ENCODE measurements at places on chromosomes 2 and 18.

DNA sequence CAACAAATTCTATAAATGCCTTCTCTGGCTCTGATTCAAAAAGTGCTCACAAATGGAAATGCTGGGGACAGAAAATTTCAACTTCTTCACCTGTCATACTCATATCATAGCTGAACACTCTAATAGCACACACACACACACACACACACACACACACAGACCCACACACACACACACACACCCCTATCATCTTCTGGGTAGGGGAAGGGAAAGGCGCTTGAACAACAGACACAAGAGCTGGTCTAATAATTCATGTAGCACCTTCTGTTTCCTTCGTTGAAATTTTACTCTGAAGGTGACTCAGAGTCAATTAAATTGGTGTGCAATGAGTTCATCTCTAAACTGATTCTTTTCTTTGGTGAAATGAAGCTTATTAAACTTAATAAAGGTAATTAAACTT lies 32.9 kb downstream of the CD28 start:
- DNase-seq, result no peak

DNA sequence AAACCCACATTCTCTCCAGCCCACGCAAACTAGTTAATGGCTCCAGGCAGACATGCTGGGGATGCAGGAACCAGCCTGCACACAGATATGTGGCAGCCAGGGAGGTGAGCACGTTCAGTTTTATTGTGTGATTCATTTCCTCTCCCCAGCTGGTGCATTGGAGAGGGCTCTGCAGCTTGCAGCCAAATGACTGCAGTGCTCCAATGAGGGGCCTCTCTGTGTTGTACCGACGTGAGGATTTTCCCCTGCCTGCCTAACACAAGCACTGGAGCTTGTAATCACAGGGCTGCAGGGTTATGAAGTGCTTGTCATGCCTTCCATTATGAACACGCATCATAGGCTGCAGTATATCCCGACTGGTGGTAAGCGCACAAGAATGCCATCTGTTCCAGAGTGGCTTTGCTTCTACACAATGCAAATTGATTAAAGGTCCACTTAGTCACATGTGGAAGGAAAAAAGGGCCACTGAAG lies 92.3 kb upstream of the THUMPD2 start:
- DNase-seq, result no peak

GRCh38 chr2:159026170-159026569 lies 57.7 kb downstream of the TANC1 start:
- DNase-seq, result no peak

DNA sequence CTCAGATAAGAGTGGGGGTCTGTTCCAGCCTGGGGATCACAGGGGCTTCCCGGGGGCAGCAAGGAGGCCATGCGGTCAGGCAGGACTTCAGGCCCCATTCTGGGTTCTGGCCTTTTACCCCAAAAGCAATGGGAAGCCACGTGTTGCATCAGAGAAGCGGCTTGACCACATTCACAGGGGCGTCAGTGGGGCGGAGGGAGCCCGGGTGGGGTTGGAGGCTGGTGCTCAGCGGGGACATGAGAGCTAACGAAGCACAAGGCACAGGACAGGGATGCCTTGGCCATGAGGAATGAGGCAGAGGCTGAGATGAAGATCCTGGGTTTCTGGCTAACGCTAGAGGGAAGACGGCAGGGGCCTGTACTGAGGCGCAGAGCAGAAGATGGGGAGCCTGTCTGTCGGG lies 6.1 kb downstream of the HJURP start:
- DNase-seq, result no peak

GRCh38 chr2:121519153-121519552 lies 11.5 kb upstream of the RNU4ATAC start:
- no peak for DNase-seq

DNA sequence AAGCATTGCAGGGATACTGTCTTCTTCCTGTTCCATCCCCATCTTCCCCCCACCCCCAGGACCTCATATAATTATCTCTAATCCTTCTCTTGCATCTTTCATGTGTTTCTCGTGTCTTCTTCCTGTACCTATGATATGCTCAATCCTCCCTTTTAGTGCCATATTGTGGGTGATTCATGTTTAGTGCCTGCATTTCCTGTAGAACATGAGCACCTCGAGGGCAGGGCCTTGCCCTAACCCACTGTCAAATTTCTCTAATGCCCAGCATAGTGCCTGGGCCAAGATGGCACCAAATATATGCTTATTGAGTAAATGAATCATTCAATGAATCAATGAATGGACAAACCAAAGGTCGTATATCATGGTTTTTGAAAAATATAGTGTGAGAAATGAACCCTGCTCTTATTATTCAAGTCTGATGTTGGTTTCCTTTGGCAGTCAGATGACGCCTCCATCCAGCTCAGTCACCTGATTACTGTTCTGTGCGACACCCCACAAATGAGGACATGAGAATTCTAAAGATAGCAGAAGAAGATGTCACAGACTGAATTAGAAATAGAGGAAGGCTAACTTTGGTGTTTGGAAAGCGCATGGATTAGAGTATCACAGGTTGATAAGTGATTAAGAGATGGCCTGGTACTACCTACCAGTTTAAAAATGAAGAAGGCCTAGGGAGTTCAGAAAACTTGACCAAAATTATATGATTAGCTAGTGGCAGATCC lies 278.4 kb downstream of the PRKCE start:
- no peak for DNase-seq

- no peak for DNase-seq
Measured at GRCh38 chr2:38572167-38572566, 30.6 kb downstream of the HNRNPLL start.

DNA sequence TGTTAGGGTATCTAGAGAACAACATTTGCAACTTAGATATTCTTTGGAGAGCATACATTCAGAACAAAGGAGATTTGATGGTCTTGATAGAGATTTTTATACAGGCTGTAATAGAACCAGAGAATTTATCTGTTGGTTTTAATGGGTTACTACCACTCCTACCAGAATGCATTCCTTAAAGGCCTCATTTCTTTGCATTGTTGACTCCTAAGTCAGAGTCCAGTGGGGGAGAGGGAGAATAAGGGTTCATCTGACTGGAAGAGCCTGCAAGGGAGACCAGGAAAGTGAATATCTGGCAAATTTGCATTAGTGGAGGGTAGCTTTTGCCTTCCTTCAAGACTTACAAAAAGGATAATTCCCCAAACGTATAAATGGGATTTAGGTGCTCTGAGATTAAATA lies 29.7 kb downstream of the AGPS start:
- no peak for DNase-seq

GRCh38 chr2:27370816-27371620 lies 602 bp downstream of the SNX17 start:
- DNase-seq, result peak; percentile 85

- no peak for DNase-seq
Measured at GRCh38 chr2:99845296-99845695, 297.1 kb downstream of the AFF3 start.

DNA sequence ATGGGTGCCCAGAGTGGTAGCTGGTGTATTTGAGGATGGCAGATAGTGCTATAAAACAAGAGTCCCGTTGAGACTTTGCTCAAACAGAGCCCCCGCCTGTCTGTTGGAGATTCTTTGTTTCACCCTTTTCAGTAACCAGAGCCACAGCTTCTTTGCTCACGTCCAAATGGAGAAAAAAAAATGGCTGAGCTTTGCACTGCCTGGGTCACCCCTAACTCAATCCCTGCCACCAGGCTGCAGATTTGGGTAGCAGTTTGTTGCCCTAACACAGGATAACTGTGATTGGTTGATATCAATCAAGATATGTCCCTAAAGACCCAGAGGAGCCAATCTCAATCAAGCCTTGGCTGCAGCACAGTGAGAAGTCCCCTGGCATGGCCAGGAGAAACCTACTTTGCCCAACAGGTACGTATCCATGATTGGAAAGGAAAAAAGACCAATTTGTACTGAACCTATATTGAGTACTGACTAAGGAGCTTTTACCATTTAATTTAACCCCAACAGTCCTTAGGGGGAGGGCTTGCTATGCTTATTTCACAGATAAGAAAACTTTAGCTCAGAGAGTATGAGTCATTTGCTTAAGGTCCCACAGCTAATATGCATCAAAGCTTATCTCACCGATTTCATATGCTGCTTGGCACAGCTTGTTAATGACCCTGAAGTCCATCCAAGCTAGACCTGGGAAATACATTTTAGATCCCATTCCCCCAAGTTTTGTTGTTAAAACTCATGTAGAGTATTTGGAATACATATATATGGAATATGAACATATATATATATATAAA lies 72.0 kb upstream of the SH3BP4 start:
- no peak for DNase-seq

GRCh38 chr2:181178823-181179412 lies 198.5 kb downstream of the UBE2E3 start:
- DNase-seq, result no peak

DNA sequence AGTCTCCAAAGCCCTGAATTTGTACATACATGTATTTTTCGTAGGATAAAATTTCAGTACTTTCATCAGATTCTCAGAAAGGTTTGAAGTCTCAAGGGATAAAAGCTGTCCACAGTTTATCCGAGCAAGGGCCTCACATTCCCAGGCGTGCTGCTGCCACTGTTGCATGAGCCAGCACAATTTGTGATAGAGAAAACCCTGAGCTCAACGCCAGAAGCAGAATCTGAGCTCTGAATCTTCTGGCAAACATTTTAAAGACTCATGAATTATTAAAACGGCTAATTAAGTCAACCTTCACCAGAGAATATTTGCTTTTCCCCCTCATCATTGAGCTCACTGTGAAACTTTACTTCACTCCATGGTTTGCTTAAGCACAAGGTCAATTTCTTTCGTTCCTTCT lies 38.5 kb upstream of the STPG4 start:
- DNase-seq, result no peak

GRCh38 chr18:3924455-3924854 lies 474.5 kb downstream of the TGIF1 start:
- DNase-seq, result no peak

- DNase-seq, result no peak
Measured at GRCh38 chr2:155842103-155842502, 490.4 kb downstream of the NR4A2 start.

- no peak for DNase-seq
Measured at GRCh38 chr2:173075056-173075780, 428 bp upstream of the MAP3K20 start.

GRCh38 chr2:177671662-177672061 lies 279.1 kb downstream of the AGPS start:
- no peak for DNase-seq

GRCh38 chr18:46581648-46582047 lies 75.4 kb downstream of the LOXHD1 start:
- no peak for DNase-seq

- no peak for DNase-seq
Measured at GRCh38 chr2:226601881-226602662, 197.5 kb downstream of the IRS1 start.

DNA sequence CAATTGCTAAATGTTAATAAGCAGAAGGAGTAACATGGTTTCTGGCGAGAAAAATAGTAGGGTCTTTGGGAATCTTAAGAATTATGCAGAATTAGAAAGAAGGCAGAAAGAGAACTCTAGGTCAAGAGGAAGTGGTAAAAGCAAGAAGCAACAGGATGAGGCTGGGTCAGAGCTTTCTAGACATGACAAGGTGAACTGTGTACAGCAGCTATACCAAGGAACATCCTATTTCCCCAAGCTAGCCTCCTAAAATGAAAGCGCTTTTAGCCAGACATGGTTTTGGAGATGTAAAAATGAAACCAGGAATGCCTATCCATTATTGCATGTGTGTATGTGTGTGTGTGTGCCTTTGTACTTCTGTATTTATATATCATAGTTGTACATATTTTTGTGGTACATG lies 42.3 kb upstream of the STAT1 start:
- no peak for DNase-seq

DNA sequence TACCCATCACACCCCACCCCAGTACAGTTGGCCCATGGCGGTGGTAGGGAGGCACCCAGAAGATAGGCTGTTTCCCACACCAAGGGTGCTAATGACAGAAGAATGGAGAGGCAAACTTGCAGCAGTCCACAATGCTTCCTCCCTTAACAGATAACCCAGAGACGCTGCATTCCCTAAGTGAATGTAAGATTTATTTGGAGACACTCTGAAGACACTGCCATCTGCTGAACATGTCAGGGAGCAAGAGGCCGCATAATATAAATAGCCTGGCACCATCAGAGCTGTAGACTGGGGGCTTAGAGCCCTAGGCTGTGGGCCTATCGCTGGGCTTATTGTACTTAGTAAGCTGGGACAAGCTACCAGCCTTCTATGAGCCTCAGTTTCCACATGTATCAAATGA lies 2.2 kb upstream of the IWS1 start:
- DNase-seq, result no peak

DNA sequence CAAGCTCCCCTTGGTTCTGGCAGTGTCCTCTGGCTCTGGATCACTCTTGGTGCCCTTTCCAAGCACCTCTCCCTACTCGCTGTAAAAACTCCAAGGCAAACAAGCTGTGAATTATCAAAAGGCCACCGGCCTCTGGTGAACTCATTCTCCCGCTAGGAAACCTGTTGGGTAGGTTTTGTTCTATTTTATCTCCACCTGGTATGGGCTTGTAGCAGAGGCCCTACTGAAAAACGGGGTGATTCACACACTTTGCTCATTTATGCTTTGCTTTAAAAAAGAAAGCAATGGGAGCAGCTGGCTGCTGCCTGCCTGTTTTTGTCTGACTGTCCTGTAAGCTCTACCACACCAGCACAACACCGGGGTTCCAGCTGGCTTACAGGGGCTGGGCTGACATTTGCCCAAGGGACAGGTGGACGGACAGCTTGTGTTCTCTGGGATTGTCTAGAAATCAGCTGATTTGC lies 56.8 kb downstream of the SH3BP4 start:
- DNase-seq, result no peak

GRCh38 chr18:43115076-43115921 lies at the start of gene RIT2:
Gene RIT2, minus strand, starts transcription at chr18:43115685.
- no peak for DNase-seq

DNA sequence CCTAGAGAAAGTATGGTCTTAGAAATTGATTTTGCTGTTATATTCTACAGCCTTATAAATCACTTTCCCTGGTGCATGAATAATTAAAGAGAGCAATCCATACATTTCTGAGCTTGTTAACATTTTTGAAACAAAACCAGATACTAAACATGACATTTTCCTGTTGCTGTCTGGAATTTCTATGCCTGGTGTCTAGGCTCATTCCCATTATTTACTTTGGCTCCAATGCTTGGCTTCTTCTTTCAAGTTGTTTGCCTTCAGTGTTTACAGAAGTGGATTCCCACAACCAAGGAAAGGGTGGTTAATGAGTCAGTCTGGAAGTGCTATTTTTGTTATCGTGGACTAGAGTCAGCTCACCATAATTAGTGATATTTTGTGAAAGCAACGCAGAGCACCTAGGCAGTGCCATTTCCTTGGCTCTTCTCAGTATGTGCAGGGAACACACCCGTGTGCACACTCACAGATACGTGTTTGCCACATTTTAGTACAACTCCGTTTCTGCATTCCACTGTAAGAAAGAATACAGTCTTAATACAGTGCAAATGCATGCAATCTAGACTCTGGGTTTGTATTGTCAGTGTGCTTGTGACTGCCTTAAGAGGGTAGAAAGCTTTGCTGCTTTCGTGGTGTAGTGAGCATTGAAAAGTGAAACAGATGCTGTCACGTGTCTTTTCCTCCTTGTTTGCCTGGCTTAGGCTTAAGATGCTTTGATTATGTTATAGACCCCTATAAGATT lies 185.0 kb upstream of the RASGRP3 start:
- DNase-seq, result no peak
